SIG-M5 (cell line): ENCODE measurements at places on chromosomes 7 and 10.

GRCh38 chr7:50851891-50852290 lies 69.2 kb upstream of the GRB10 start:
- DNase-seq: no peak

DNA sequence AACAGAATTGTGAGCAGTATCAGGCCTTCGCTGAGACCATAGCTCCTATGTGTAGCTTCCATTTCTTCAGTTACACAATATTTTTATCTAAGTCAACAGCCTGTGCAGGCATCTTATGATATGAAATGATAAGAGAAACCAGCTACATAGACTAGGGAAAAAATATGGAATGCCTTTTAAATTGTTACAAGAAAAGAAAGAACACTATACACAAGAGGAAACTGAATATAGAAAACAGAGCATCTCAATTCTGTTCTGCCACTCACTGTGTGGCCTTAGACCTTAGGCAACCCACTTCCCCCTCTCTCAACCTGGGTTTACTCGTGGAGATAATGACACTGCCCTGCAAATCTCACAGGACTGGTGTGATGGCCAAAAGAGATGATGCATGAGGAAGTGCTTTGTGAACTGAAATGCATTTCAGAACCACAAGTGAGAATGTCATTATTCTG lies 132.9 kb downstream of the LRRN3 start:
- no peak for DNase-seq

DNA sequence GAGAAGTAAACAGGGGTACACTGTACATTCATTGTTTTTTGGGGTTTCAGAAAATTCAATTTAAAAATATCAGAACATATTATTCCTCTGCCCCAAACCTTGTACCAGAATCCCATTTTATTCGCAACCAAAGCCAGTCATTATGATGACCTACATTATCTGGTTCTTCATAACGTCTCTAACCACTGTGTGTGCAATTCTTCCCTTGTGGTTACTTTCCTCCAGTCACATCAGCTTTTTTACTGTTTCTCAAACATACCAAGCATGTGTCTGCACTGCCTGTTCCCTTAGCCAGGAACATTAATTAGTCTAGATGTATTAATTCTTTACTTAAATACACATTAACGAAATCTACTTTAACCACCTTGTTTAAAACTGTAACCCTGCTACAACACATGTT lies 64.8 kb downstream of the THSD7A start:
- no peak for DNase-seq

DNA sequence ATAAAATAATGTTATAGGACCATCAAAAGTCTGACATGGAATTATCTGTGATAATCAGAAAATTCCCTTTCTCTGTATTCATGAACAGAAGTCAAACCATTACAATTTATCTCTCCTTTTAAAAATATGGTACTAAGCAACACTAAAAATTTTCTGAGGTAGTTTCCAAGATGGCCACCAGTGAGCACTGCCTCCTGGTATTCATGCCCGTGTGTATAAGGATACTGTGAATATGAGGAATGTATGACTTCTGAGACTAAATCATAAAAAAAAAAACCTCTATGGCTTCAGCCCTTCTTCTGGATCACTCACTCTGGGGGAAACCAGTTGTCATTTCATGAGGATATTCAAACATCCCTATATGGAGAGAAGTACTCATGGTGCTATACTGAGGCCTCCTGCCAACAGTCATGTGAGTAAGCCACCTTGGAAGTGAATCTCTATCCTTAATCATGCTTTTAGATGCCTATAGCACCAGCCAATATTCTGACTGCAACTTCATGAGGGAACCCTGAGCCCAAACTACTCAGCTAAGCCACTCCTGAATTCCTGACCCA lies 41.1 kb downstream of the SIRT1 start:
- no peak for DNase-seq

- DNase-seq: no peak
These were observed 21.6 kb downstream of the NRBF2 start for GRCh38 chr10:63154546-63155387.

DNA sequence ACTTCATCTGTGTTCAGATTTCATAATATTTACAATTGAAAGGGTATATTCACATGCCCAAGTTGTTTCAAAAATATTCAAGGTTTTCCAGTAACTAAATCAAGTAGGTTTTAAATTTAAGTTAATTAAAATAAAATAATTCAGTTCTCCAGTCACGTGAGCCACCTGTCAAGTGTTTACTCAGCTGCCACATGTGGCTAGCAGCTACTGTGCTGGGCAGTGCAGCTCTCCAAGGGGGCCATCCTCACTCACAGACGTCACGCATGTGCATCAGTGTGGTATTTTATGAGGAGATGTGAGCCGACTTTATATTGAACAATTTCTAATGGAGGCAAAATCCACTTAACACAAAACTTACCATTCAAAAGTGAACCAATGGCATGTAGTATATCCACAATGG lies 69.7 kb upstream of the CAMK2B start:
- no peak for DNase-seq

DNA sequence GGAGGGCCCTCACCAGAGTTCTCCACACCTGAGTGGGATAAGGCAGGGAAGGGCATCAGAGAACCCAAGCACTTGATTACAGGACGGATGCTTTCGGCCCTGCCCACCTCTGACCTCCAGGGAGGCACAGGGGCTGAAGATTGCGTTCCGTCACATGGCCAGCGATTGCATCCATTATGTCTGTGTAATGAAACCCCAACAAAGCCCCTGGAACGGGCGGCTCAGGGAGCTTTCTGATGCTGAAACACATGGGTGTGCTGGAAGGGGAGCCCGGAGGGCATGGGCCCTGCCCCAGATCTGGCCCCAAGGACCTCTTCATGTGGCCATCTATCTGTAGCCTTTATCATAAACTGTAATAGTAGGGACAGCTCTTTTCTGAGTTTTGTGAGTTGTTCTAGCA lies 117.2 kb downstream of the PTPN20 start:
- DNase-seq: no peak

- no peak for DNase-seq
These were observed 47.3 kb downstream of the CHST3 start for GRCh38 chr10:72011468-72011867.

DNA sequence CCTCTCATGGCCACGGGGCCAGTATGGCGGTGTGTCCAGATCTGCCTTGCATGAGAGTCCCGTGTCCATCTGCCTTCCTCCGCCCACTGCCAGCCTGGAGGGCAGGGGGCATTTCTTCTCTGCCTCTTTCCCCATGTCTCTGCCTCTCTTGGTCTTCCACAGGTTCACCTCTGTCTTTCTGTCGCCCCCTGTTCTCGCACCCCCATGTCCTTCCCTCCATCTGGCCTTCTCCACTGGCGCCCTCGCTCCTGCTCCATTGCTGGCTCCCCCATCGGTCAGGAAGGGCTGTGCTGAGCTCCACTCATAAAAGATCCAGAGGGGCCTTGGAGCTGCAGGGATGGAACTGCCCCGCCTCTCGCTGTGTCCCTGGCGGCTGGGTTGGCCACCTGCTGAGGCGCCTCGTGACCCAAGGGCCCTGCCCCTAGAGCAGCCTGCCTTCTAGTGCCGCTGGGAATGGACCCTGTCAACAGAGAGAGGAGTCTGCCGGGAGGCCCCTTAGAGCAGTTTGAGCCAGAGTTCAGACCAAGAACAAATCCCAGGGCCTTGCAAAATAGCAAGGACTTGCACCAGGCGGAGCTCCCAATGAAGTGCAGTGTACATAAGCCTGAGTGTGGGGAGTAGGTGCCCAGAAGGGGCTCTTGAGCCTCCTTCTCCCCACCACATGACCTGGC lies 42.0 kb downstream of the GOLGA7B start:
- no peak for DNase-seq

DNA sequence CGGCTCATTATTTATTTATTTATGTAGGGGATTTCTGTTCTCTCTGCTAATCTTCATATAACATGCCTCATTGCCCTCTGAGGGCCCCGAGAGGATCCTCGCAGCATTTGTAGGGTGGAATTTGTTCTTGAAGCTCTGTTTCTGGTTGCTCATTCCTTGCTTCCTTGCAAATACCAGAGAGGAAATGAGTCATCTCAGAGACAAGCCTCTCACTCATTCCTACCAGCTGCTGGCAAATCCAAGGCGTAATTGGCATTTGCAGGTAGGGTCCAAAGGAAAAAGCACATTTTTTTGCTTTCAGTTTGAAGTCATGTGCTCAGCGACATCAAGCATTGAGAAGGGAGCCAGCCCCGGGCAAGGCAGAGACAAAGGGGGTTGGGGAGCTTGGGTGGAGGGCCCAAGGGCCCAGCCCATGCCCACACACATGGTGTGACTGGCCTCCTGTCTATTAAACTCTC lies 501.6 kb downstream of the GALNT17 start:
- DNase-seq: no peak

DNA sequence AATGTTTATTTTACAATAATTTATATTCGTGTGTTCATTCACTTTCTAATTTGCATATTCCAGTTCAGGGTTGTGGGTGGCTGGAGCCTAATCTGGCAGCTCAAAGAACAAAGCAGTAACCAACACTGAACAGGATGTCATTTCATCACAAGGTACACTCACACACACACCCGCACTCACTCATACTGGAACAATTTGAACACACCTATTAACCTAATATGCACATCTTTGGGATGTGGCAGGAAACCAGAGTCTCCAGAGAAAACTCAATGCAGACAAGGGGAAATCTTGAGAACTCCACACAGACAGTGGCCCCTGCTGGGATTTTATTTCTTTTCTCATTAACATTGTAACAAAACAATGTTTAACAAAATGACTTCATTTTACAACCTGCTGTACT lies 97.4 kb downstream of the TWIST1 start:
- DNase-seq: no peak

DNA sequence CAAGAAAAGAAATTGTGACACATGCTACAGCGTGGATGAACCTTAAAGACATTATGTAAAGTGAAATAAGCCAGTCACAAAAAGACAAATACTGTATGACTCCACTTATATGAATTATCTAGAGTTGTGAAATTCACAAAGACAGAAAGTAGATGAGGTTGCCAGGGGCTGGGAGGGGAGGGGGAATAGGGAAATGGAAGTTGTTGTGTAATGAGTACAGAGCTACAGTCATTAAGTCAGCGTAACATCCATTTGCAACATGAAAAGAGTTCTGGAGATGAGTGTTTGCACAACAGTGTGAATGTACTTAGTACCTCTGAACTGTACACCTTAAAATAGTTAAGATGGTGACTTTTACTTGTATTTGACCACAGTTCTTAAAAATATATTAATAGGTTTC lies 112.1 kb upstream of the CDK1 start:
- DNase-seq: peak; percentile 18

DNA sequence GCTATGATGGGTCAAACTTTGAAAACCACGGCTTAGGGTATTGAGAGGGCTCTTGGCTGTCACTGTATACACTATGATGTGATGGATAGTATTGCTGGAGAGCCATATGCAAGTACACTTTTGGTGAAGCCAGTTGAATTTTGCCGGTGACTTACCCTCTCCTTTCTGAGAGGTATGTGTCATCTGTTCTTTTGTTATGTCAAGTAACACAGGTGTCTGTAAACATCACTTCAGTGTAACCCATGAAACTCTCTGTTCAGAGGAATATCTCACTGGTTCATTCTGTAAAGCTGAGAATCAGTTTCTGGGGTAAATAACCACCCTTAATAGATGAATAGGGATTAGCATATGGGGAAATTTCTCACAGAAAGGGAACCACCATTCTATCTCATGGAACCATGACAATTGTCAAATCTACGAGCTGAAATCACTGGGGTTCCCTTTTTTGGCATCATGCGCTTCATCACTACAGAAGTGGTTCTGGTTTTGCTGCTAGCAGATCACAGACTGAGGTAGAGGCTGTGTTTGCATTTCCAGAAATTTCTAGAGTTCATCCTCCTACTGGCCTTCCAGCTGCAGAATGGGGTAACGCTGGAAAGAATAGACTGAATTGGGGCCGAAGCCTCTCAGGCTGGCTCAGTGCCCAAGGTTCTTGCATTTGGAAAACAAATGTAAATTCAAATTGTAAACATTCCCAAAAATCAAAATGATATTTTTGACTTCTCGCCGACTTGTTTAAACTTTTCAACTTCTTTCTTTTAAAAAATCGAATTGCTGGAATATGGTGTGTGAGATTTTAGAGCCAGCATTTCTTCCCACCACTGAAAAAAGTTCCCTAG lies 83.3 kb upstream of the CREB5 start:
- DNase-seq: no peak

DNA sequence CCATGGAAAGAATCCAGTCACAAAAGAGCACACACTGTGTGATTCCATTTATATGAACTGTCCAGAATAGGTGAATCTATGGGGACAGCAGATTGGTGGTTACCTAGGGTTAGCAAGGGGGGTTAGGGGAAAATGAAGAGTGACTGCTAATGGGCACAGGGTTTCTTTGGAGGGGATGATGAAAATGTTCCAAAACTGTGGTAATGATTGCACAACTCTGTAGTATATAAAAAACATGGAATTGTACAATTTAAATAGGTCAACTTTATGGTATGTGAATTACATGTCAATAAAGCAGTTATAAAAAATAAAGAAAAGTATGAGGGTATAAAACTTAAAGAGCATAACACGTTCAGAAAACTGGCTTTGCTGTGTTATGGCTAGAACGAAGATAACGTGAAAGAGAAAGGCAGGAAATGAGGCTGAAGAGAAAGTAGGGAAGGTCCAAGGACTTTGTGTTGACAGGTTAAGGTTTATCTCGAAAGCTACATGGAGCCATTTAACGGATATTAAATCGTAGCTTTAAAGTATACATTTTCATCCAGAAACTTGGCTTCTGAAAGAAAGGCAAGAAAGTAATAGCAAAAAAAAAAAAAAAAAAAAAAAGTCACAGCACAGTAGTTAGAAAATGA lies 26.4 kb upstream of the MSS51 start:
- no peak for DNase-seq

GRCh38 chr10:23516530-23516929 lies 77.7 kb downstream of the OTUD1 start:
- no peak for DNase-seq

- DNase-seq: no peak
These were observed 262.1 kb downstream of the ATRNL1 start for GRCh38 chr10:115355162-115355760.

DNA sequence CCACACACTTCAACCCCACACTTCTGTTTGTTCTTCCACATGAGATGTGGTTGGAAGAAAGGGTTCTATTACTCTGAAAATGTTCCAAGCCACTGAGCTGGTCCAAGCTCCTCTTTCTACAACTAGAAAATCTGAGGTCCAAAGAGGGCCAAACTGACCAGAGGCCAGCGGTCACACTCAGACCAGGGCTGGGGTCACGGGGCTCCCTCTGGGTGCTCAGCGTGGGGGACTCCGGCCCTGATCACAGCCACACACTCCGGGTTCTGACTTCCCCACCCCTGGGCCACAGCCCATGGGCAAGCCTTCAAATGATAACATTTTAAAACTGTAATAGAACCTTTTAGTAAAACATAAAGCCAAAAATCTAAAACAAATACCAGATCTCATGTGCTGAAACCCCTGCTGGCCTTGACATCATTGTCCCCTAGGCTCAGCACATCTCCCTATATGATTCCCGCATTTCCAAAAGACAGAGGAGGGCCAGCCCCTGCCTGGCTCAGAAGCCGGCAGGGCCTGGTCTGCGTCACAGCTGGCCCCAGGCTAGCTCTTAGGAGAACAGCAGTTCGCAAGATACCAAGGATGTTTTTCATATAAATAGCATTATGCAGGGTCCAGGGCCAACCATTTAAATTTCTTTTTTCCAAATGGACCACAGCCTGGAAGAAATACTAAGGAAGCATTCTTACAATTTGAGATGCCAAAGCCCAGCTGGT lies 3.3 kb downstream of the CRYGN start:
- no peak for DNase-seq

- no peak for DNase-seq
These were observed 24.0 kb upstream of the GTF2I start for GRCh38 chr7:74633451-74633921.

GRCh38 chr10:11107948-11108347 lies 90.3 kb downstream of the CELF2 start:
- no peak for DNase-seq
